ENCODE measurements at places on chromosomes 4 and X.

- no peak for DNase-seq
Observed at GRCh38 chr4:145920205-145920604, 18.4 kb downstream of the ZNF827 start.

DNA sequence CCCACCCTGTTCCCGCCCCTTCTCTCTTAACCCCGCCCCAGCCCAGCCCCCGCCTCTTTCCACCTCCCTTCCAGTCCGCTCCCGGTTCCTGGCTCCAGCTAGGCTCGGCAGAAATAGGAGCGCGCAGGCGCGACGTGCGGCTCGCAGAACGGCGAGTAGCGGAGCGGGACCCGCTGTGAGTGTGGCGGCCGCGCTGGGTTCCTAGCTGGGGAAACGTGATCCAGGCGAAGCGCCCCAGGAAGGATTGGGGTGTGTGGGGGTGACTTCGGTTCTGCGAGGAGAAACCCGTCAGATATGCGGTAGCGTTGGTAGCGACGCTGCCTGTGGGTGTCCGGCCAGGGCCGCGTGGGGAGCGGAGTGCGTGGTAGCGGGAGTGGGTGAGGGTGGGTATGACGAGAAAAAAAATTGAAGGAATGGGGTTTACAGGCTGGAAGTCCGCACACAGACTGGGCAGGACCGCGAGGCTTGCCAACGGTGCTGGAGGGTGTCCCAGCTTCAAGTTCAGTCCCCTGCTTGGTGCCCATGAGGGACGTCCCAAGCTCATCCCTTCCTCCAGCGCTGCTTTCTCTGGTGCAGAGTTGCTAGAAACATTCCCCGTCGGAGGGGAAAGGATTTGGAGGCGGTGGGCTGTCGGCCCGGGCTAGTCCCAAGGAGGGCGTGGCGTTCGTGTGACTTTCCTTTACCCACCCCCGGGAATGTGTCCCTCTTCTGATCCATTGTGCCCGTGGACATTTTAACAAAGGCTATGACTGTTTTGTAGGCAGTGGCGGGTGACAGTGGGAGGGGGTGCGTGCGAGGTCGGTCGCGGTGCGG is at the start of gene PRRG1:
PRRG1 (plus strand) TSS at position 144 of the 813 bp plus-strand sequence. CDS start 56,886 bp downstream, outside the sequence.
- DNase-seq, result peak; percentile 0

DNA sequence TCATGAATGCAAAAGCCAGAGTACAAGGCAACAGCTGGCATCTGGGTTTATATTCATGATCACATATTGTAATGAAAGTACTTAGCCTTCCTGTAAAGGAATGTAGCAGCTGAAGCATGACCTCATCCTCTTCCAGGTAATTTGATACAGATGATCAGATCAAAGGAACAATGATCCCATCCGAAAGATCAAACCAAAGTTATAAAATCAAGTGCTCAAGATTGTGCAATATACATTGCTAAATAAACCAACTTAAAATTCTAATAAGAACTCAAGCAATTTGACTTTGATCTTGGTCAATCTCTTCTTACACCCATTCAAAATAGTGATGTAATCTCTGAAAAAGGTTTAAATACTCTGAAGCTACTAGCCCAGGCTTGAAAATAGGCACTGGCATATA is 113.1 kb upstream of the INPP4B start:
- DNase-seq, result no peak

DNA sequence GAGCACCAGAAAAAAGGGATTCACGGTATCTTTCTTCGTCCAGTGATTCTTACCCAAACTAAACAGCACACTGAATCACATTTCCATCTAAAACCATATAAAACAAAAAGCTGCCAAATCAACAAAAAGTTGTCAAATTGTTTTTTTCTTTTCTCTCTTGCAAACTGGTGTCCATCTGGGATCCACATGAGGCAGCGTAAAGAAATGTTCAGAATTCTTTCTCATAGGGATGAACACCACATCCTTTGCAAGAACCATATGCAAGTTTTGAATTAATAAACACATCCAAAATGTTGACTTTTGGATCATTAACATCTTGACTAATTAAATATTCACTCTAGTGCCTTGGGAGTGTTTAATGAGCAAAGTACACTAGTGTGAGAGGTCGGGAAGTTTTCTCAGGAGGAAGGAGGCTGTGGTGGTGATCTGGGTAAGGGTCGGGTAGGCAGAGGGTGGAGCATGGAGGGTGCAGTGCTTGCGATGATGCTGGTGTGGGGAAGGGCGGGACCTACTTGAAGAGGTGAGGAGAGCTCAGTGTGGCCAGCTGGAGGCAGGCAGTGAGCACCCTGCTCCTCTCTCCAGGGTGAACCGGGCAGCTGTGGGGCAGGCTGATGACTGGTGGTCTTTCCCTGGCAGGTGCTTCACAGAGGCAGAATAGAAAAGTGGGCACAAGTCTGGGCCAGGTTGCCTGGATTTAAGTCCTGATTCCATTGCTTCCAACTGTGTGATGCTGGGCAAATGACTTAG is 72.8 kb downstream of the NSUN7 start:
- DNase-seq, result no peak

DNA sequence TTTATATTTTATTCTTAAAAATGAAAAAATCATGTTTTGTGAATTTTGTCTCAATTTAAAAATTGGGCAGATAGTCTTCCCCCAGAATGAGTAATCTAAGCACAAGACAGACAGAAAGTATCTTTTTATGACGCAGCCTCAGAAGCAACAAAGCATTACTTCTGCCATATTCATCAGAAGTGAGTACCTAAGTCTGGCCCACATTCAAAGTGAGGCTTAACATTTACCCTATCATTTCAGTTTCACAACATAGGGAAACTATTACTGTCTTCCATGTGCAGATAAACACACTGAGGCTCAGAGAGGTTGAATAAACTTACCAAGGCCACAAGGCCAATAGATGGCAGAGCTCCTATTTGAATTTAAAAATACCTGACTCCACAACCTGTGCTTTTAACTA is 4.4 kb upstream of the PRDX4 start:
- DNase-seq, result no peak

- no peak for DNase-seq
Observed at GRCh38 chrX:115373308-115373707, 83.8 kb downstream of the LUZP4 start.

DNA sequence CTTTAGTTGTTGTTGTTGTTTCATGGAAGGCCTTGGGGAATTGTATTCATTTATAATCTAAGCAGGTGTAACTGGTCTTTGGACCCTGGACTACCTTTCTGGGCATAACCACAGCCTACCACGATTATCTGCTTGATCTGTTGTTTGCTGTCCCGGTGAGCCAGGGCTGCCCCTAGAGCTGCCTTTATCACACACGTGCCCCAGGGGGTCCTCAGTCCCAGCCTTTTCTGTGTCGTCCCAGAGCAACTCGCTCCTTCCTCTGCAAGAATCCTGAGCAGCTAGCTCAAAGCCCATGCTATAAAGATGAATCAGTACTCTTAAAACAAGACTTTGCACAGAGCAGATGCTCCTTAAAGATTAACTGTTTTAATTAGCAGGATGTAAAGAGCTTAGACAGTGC is 273.2 kb downstream of the EVC2 start:
- no peak for DNase-seq

- peak; percentile 71 for DNase-seq
Observed at GRCh38 chr4:118772081-118772766, 63.7 kb downstream of the SEC24D start.

DNA sequence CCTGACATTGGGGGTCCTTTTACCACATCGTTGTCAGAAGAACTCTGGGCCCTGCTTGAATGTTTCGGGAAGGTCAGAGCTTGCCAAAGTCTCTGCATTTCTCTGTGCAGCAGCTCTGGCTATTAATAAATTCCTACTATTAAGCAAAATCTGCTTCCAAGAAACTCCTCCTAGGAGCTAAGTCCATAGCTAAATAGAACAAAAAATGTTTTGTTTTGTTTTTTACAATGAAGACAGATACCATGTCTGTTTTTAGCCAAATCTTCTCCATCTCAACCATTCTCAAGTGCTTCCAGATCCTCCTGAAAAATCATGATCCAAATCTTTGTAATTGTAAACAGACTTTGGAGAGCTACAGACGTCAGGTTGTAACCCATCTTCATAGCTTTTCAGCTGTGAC is 161.6 kb downstream of the SPATA18 start:
- no peak for DNase-seq

DNA sequence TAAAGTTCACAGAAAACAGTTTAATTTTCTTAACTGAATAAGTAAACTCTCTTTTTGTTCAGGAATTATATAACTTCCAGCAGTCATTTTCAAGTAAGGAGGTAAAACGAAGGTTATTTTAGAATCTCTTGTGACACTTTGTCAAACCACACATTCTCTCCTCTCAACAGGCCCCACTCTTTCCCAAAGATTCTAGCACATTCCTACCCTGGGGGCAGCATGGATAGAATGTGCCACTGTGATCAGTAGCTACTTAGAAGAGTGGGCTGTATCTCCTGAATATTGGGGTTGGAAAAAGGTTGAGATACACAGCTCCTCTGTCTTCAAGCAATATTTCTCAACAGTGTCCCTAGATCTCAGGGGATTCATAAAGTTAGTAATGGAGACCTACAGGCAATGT is 157.6 kb downstream of the EMCN start:
- no peak for DNase-seq

GRCh38 chr4:37970702-37971101 is 10.5 kb downstream of the PTTG2 start:
- no peak for DNase-seq

- peak; percentile 81 for DNase-seq
Observed at GRCh38 chrX:13487731-13488505, 81.5 kb upstream of the EGFL6 start.

GRCh38 chr4:40672528-40673522 is 43.2 kb upstream of the RBM47 start:
- peak; percentile 81 for DNase-seq

GRCh38 chrX:43313035-43313434 is 343.1 kb upstream of the MAOA start:
- no peak for DNase-seq

GRCh38 chrX:83469551-83469950 is 38.5 kb upstream of the POU3F4 start:
- peak; percentile 0 for DNase-seq

GRCh38 chr4:77025643-77026321 is 50.0 kb downstream of the CCNI start:
- no peak for DNase-seq

GRCh38 chr4:16914208-16914607 is 15.8 kb upstream of the LDB2 start:
- no peak for DNase-seq

DNA sequence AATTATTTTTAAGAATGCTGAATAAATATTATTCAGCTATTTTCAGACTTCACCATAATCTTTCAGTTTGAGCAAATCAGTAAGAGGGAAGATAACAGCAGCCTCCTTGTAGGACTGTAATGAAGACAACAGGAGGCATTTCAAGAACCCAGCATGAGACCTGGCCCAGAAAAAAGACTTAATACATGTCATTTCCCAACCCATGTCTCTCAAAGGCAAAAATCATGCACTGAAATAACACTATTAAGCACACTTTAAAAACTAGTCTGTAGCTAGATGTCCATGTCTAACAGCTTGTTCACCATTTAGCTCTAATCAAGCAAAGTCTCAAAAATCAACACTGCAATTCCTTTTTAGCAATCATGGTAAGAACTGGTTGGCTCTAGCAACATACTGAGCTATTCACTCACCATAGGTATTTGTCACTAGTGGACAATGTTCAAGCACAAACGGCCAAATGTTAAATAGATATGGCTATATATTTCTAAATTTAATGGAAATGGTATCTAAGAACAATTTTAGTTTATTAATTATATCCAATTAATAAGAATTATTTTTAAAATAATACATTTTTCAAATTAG is 109.9 kb downstream of the WDFY3 start:
- DNase-seq, result peak; percentile 79

DNA sequence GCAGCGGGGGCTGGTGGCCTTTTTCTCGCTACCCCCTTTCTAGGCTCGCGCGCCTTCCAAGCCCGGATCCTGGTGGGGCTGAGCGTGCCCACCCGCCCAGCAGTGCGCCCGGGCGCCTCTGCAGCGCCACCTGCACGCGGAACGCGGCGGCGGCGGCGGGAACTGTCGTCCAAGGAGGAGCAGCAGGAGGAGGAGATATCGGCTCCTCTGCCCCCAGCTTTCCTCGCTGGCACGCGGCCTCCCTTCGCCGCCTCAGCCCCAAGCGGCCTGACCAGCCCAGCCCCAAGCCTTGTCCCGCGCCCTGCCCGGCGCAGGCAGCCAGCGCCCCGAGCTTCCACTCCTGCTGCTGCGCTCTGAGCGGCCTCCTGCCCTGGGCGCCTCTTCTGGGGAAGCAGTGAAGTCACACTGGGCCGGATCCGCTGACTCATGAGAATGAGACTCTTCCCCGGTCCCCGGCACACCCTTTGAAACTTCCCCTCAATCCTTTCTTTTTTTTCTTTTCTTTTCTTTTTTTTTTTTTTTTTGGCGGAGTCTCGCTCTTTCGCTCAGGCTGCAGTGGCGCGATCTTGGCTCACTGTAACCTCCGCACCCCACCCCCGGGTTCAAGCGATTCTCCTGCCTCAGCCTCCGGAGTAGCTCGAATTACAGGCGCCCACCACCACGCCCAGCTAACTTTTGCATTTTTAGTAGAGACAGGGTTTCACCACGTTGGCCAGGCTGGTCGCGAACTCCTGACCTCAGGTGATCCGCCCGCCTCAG is 10.6 kb upstream of the ELF4 start:
- DNase-seq, result peak; percentile 34

GRCh38 chrX:10949541-10949940 is 161.6 kb upstream of the HCCS start:
- no peak for DNase-seq

GRCh38 chr4:10732235-10732913 is 47.8 kb upstream of the CLNK start:
- DNase-seq, result no peak

DNA sequence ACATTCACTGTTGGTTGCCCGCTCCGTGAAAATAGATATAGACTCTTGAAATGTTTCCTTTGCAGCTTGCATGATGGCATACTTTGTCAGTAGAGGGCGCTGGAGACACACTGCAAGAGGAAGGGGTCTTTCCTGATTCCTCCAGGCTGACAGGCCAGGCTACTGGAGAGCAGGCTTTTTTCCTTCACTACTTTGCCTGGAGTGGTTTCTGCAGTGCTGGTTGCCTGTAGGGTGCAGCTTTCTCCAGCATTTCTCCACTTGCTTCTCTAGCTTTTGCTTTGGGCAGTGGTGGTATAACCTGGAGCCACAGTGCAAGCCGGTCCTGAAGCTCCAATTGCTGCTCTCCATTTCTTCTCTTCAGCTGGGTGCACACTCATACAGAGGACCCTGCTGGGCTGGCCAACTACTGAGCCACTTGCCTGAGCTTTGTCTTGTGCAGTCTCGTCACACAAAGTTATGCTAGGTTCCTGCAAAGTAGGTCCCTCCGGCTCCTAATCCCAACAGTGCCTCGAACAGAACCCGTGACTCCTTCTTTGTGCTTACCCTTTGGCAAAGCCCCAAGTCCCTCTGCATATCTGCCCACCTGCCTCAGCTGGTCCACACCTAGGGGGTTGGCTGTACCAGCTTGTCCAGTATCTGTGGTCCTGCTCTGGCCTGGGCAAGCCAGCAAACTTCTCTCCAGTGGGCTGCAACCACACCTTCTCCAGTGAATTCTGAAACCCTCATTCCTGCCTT is 46.3 kb downstream of the RASSF6 start:
- peak; percentile 56 for DNase-seq

Data from cerebellar cortex (tissue), 1 donor.